ENCODE measurements at places on chromosomes 5 and 9.

- no peak for DNase-seq
Measured at GRCh38 chr9:18610956-18611355, 137.0 kb downstream of the ADAMTSL1 start.

- DNase-seq = no peak
Measured at GRCh38 chr9:68827837-68828744, 123.1 kb downstream of the PIP5K1B start.

- DNase-seq = no peak
Measured at GRCh38 chr9:69155341-69156030, 18.6 kb upstream of the TJP2 start.

GRCh38 chr5:150438873-150439546, 10.5 kb downstream of the RPS14 start:
- no peak for DNase-seq

GRCh38 chr9:682633-683508, 158.6 kb upstream of the DMRT1 start:
- DNase-seq = no peak

DNA sequence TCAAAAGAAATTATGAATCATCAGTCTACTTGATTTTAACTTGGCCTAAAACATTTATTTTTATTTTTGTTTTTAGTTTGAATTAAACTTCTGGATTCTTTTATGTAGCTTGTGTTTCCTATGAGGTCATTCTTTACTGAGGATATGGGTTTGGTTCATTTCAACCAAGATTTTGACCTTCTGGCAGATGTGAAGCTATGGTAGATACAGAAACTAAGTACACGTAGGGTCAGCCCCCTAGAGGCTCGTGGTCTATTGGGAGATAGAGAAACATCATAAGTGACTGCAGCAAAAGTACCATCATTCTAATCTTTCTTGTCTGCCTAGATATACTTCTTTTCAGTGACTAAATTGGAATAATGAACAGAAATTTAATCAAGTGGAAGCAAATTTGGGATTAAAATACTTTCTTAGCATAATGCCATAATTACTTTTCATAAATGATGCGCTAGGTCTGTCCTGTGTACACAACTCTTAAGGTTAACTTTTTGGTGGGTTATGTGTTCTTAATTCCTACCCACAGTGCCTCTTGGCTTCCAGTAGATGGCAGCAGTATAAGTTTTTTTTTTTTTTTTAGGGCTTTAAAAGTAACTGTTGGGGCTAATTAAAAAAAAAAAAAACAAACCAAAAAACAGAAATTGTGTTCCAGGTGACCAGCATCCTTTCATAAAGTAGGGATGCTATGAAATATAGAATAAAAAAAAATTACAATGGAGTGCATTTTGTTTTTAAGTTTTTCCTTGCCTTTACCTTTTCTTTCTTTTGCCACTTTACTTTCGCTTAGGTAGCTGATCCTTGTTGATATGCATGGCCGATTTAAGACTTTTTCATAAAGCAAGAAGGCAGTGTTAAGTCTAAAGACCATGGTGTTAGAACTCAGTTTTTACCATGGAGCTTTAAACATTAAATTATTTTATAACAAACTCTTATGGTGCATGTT, 49.9 kb downstream of the LRRTM2 start:
- DNase-seq = no peak

GRCh38 chr5:139406963-139407362, 3.1 kb upstream of the SPATA24 start:
- no peak for DNase-seq

DNA sequence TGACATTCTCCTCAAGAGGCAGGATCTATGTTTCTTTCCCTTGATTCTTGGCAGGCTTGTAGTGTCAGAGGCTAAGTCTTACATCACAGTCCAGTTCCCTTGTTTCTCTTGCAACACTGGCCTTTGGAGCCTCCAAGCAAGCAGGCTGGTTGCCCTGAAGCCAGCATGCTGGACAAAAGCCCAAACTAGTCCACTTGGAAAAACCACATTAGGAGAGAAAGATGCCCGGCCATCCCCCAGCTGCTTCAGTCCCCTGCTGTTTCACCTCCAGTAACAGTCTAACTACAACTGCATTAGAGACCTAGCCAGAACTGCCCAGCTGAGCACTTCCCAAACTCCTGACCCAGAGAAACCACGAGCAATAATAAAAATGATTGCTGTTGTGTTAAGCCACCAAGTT, 87.6 kb downstream of the ADAMTS6 start:
- no peak for DNase-seq

- DNase-seq = no peak
Measured at GRCh38 chr5:177302354-177303110, 987 bp downstream of the RAB24 start.

GRCh38 chr5:67308988-67309688, 112.5 kb upstream of the CD180 start:
- DNase-seq = no peak

GRCh38 chr5:147906326-147907095, at the start of gene C5orf46:
C5orf46 (minus strand) TSS chr5:147906538; CDS start chr5:147906501, 37 bp downstream.
- no peak for DNase-seq

DNA sequence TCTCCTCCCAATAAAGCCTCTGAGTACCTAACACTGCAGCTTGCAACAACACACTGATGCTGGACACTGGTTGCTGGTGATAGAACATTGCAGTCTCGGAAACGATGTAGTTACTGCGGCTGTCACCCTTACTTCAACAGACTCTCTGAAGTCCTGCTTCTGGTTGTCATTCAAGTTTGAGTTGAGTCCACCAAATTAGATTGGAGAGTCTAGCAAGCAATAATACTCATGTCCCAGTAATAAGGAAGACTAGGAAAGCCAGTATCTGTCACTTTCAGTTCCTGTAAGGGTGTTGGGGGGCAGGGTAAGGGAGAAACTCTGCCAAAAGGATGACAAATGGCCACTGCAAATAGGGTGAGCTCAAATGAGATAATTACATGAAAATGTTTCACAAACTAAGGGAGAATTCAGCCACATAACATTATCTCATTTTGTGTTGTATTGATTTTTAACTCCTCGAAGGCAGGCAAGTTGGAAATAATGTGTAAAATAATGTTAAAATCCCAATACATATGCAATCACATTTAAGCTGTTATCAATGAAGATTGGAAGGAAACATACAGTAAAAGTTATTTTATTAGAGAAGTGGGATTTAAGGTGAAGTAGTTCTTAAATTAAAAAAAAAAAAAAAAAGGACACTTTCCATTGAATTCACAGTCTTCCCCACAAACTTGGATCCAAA, 849 bp upstream of the IFT74 start:
- no peak for DNase-seq

- no peak for DNase-seq
Measured at GRCh38 chr5:122022966-122023365, 55.1 kb downstream of the LOX start.

- DNase-seq = no peak
Measured at GRCh38 chr9:120567874-120568273, 12.1 kb downstream of the CDK5RAP2 start.

DNA sequence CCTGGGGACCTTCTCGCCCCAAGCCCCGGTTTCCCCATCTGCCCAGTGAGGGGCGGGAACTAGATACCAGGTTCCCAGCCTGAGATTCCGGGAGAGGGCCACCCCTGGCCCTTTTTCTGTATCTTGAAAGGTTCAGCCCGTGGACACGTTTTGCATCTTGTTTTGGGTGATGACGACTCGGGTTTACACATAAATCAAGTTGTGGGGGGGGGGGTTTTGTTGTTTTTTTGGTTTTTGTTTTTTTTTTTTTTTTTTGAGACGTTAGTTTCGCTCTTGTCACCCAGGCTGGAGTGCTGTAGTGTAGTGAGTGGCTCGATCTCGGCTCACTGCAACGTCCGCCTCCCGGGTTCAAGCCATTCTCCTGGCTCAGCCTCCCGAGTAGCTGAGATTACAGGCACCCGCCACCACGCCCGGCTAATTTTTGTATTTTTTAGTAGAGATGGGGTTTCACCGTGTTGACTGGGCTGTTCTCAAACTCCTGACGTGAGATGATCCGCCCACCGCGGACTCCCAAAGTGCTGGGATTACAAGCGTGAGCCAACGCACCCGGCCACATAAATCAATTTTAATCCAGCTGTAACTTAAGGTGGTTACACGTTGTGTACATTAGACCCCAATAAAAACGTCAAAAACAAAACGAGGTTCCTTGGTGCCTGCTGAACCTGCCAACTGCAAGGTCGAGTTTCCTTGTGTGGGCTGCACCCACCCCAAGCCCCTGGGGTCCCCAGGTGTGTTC, 1.1 kb upstream of the BRD3 start:
- no peak for DNase-seq

DNA sequence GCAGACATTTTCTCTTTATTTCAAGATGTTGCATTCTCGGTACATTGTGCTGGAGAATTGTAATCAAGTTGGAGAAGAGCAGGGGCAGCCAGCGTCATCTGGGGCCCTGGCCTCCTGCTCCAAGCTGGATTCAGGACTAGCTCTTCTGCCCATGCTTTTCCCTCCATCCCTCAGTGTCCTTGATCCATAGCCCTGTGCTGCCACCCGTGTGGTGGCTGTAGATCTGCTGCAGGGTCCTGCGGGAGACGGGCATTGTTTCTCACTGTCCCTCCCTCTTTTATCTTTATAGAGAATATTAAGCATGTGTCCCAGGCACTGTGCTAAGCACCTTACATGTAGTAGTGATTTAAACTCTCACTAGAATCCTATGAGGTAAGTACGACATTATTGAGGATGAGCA, 60.5 kb upstream of the HAND1 start:
- no peak for DNase-seq

DNA sequence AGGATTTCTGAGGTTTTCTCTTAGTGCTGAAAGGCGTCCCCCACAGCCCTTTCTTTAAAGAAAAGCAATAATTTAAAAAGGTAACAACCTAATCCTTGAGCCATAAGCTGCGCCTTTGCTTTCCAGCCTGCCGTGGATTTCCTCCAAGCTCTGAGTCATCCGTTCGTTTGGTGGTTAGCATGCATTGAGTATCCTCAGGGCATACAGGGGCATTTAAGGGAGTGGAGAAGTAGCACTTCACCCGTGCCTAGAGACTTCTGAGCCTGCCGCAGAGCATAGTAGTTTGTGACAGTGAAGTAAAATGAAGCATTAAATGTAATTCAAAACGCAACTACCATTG, 892 bp upstream of the TNC start:
- no peak for DNase-seq

- no peak for DNase-seq
Measured at GRCh38 chr5:2352101-2352861, 399.2 kb downstream of the IRX2 start.

GRCh38 chr5:125065741-125066140, 319.3 kb upstream of the ZNF608 start:
- DNase-seq = no peak

GRCh38 chr9:12516573-12516972, 176.6 kb upstream of the TYRP1 start:
- no peak for DNase-seq

DNA sequence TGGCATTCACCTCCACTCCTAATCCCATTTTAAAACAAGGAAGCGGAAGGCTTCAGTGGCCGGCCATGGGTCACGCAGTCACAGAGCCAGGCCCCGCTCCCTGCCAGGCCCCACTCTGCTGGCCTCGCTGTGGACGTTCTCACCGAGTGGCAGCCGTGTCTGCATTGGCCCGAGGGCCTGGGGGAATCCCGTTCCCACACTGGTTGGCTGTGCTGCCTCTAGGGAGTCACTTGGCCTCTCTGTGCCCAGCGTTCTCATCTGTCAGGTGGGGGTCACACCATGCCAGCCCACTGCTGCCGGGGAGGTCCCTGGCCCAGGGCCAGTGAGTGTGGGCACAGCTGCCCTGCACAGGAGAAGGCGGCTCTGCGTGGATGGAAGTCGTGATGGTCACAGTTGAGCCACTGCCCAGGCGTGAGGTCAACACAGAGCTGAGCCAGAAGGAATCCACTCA, 13.4 kb upstream of the SLC9A3 start:
- no peak for DNase-seq

GRCh38 chr9:130193531-130194377, 21.6 kb downstream of the NCS1 start:
- no peak for DNase-seq

- DNase-seq = no peak
Measured at GRCh38 chr9:136662656-136663581, at the start of gene EGFL7. EGFL7 (plus strand) TSS chr9:136662916; CDS start chr9:136668283, 5,367 bp downstream.

GRCh38 chr5:132681983-132682382, 8.2 kb downstream of the IL4 start:
- DNase-seq = no peak

DNA sequence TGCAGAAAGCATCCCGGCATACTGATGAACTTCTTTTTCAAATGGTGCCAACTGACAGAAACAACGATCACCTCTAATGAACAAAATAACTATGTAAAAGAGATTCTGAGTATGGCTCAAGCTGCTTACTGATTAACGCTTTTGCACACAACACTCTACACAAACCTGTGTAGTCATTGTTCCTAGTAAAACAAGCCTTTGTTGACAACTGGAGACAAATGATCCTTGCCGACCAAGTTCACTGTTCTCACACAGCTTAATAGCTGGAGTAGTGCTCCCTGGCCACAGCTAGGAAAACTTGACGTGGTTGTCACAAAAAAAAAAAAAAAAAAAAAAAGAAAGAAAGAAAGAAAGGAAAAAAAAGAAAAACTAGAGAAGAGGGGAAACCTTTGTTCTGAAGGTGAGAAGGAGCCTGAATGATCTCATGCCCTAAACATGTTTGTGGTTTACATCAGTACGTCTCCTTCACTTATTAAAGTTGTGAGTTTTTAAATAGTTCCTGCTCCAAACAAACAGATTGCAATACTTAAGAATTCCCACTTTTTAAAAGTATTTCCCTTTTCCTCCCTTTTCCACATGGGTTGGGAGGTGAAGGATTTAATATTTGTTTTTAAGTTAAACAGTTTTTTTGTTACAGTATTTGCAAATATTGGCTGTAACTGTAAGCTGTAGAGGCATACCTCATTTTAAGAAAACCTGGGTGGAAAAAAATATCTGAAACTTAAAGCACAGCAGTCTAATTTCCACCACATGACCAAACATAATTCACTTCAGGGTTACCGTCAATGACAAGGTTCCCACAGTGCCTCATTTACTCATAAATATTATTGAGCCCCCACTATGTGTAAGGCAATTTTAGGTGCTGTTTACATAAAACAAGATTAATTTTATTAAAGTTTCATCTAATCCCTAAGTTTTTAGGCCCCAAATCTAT, 63.7 kb downstream of the GLIS3 start:
- DNase-seq = no peak

GRCh38 chr5:176743868-176744583, 66.3 kb upstream of the UNC5A start:
- DNase-seq = no peak

Data from stimulated activated CD4-positive, alpha-beta T cell treated with anti-CD3 and anti-CD28 coated beads, Interleukin-1b, Interleukin-23, amount 100 ng/mL, for 24 hours (primary cell).